ENCODE measurements at places on chromosomes 4 and X.

GRCh38 chr4:25271866-25272265 lies 38.0 kb downstream of the PI4K2B start:
- no peak for DNase-seq

GRCh38 chrX:68498044-68498507 lies 775 bp upstream of the YIPF6 start:
- peak; percentile 55 for DNase-seq

GRCh38 chr4:117898496-117898895 lies 135.8 kb upstream of the NDST3 start:
- no peak for DNase-seq

DNA sequence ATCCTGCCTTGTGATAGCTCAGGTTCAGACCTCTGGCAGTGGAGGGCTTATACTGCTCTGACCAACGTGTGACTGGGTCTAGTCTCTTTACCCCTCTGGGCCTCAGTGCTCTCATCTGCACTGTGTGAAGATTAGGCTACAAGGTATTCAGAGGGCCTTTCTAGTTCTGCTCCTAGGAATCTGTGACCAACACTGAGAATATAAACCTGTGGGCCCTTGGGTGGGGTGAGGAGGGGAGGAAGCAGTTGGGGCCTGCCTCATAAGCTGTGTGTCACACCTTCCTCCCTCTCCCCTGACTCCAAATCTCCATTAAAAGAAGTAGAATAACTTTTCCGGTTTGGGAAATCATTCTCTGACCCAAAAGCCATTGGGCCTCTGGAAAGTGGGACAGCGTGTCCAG lies 66.3 kb upstream of the MSN start:
- DNase-seq: no peak

DNA sequence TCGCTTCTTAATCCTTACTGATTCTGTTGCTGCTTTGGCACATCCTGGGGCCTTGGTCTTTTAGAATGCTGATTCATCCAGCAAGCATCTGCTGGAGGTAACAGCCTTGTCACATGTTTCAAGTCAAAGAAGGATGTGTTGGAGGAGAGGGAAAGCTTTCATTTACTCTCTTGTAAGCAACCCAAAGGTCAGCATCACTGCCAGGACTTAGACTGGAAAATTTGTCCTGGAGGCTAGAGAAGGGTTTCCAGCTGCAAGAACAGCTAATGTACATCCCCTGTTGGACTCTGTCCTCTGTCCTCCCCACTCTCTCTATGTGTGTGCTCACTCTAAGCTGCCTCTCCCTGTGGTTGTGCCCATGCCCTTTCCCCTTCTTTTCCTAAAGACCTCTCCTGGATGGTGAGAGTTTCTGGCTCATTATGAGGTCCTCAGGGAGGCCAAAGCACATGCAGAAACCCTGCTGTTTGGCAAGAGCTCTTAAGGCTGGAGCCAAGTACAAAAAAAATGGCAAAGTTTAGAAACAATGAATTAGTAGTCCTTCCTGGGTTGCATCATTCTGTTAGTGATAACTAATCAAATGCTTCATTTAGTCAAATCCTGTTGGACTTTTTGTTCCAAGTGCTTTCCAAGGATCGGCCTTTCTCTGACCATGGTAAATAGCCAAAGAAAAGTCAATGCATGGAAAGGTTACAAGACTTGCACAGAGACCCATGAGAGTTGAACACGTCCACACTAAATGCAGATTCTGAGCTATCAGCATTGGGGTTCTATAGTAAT lies 13.4 kb upstream of the SRPX start:
- DNase-seq: peak; percentile 43

DNA sequence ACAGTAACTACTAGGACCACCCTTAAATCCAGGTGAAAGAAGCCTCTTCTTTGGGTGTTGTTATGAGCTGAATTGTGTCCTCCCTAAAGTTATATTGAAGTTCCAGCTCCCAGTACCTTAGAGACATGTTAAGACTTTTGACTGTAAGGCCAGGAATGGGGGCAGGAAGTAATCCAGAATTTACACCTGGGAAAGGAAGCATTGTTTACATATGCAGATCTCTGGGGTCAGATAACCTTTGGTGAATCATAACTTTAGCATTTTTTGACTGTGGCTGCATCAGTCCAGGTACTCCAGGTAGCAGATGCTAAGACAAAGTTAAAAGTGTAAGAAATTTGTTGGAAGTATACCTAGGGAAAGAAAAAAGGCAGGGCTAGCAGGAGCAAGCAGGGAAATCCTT lies 104.9 kb upstream of the CENPE start:
- DNase-seq: no peak

- no peak for DNase-seq
Measured at GRCh38 chrX:155893521-155893920, 12.4 kb downstream of the VAMP7 start.

GRCh38 chr4:28179126-28179525 lies 1318.5 kb downstream of the STIM2 start:
- DNase-seq: no peak

GRCh38 chrX:99398545-99398944 lies 1011.5 kb downstream of the PCDH19 start:
- no peak for DNase-seq

- DNase-seq: no peak
Measured at GRCh38 chr4:162116095-162116779, 47.6 kb downstream of the FSTL5 start.

GRCh38 chr4:70577220-70577927 lies 14.7 kb upstream of the AMBN start:
- DNase-seq: no peak

DNA sequence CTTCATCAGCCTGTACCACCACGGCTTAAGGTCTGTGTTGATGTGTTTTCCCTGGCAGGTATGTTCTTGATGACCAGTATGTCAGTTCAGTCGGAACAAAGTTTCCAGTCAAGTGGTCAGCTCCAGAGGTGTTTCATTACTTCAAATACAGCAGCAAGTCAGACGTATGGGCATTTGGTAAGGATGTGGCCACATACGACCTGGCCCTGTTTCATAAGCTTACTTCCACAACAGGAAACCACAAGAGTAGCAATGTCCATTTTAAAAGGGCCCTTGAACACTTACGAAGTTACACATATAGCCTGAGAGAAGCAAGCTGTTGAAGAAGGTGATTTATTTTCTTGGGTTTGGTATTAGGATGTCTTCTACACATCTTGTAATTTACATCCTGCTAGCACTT lies 46.1 kb downstream of the BMX start:
- DNase-seq: no peak

DNA sequence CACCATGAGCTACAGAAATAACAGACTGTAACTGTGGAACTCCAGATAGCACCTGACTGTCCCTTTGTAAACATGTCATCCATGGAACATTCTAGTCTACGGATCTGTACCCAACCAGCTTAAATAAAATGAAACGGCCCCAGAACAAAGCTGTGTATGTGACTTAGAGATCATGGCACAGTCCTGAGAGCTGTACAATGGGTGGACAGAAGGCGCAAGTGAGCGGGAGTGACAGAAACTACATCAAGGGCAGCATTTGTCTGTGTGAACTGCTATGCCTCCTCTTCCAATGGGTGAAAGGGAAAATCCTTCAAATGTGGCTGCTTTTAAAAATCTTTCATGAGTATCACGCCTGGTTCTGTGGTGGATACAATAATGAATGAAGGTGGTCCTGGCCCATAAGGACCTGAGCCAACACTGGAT lies 72.5 kb downstream of the FAT1 start:
- no peak for DNase-seq

DNA sequence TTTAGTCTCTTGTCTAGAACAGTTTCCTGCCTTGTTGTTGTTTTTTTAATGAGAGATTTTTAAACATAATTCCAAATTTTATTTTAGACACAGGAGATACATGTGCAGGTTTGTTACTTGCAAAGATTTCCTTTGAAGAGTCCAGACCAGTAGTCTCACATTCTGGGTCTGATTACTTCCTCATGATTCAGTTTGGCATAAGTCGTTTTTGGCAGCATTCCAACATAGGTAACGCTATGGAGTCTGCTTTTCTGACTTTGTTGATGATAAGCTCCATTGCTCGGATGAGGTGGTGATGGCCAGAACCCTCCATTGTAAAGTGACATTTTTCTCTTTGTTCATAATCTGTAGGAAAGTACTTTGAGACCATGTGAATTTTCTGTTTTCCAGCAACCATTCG lies 74.7 kb downstream of the CLCN4 start:
- peak; percentile 41 for DNase-seq

- peak; percentile 60 for DNase-seq
Measured at GRCh38 chrX:24149351-24150050, at the start of gene ZFX. Gene ZFX (plus strand): TSS chrX:24149729. CDS start chrX:24172743, 23,014 bp downstream.

- DNase-seq: peak; percentile 57
Measured at GRCh38 chr4:158811704-158812103, 42.9 kb downstream of the FNIP2 start.

DNA sequence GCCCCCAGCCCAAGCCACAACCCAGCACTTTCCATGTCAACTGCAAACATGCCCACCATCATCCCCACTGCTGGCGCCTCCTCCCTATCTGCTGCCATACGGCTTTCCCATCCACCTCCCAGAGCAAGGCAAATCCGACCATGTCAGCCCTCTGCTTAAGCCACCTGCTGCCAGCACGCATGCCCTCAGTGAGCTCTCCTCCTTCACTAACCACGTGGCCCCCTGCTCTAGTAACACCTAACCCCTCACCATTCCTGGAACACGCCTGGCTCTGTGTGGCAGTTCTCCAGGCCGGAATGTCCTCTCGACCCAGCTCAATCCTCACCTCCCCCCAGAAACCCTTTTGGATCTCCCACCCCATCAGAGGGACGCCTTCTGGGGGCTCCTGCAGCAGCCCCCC lies 17.4 kb downstream of the BCAP31 start:
- DNase-seq: no peak

- no peak for DNase-seq
Measured at GRCh38 chrX:28177202-28177601, 196.0 kb upstream of the DCAF8L1 start.

- no peak for DNase-seq
Measured at GRCh38 chr4:139567159-139567870, 11.3 kb upstream of the SETD7 start.

GRCh38 chr4:153141238-153141637 lies 63.0 kb upstream of the TRIM2 start:
- DNase-seq: no peak

GRCh38 chr4:101355246-101355645 lies 7.9 kb upstream of the PPP3CA start:
- no peak for DNase-seq

DNA sequence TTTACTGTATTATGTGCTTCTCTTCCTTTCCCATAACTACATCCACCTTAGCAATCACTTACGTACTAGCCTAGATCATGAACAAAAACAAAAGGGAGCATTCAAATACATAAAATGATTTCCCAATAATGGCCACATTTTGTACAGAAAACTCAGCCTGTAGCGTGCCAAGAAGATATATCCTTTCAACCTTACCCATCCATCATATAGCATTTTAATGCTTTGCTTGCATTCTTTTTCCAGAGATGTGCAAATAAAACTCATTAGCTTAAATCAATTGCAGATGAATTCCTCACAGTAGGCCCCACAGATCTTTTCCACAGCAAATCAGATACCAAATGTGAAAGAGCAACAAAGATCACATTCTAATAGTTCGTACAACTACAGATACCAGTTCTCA lies 20.8 kb downstream of the GRSF1 start:
- DNase-seq: no peak

All from Caki2 (cell line).